ENCODE measurements at places on chromosomes 5 and 9.

DNA sequence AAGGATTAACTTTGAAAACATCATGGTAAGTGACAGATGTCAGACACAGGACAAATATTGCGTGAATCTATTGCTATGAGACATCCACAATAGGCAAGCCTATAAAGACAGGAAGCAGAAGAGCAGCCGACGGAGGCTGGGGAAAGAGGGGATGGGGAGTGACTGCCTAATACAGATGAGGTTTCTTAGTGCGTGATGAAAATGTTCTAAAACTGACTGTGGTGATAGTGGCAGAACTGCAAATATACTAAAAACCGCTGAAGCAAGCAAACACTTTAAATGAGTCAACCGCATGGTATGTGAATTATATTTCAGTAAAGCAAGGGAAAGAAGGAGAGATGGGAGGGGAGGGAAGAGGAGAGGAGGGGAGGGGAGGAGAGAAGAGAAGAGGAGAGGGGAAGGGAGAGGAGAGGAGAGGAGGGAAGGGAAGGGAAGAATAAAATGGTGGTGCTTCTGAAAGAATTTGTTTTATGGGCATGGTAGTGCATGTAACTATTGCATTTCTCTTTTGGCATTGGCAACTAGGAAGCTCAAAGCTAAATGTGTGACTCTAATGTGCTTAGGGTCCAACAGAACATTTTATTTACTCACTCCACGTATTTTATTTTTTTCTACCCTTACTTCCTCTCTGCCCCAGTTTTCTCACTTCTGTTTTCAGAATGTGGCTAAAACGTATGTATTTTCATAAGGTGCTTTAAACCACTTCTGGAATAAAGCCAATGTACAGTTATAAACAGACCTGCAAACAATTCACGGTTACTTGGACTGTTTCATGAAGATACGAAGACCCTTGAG lies 21.3 kb downstream of the AKNA start:
- no peak for DNase-seq

DNA sequence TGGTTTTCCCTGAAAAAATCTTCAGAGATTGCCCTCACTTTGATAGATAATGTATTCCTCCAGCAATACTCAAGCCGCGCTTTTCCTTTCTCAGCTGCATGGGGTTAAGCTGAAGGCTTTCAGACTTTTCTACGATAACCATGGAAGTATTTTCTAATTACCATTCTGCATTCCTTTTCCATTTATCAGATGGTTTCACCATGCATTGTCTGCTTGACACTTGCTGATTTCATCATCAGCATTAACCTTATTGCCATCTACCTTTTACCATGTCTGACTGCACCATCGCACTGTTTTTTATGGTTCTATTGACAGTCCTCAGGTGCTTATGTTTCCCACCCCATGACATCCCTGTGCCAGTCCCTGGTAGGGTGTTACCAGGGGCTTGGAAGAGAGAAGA lies 91.6 kb downstream of the DMAC1 start:
- no peak for DNase-seq

DNA sequence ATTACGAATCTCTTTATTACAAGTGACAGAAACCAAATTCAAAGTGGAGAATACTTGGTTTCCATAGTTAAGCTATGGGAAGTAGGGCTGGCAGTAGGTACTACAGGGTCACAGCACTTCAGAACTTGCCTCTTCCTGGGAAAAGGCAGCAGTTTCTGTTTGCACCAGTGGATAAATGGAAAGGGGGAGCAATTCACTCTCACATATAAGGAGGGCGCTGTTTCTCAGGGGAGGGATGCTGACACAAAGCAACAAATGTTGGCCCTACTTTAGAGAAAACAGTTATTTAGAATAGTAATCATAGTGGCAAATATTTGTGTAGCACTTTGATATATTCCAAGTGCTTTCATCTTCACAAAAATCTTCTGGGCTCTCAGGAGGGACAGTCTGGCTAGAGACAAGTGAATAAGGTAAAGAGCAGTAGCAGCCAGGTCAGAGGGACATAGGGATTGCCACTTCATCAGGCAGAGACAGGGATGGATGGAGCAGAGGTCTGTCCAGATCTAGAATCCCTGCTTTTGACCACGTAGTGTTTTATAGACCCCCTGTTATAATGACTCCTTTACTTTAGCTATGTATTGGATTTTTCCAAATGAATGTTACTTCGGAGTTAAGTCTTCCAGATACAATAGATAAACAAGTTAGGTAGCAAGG lies 554.8 kb upstream of the SGCD start:
- DNase-seq = no peak

DNA sequence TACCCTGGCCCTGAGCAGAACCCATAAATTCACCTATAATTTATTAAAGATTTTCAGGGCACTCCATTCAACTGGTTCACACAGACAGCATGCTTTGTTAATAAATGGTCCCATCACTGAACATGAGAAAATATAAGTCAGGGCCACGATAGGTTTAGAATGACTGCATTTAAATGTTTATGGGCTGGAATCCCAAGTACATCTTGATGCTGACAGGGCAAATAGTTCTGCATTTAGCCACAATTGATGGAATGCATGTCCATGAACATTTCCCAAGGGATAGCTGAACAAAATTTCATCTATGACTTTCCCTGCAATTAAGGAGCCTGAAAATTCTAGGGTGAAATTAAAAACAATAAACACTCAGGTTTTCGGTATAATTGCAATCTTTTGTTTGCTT lies 124.5 kb downstream of the CAAP1 start:
- no peak for DNase-seq

- DNase-seq = no peak
Observed at GRCh38 chr9:107970726-107971125, 481.2 kb upstream of the KLF4 start.

DNA sequence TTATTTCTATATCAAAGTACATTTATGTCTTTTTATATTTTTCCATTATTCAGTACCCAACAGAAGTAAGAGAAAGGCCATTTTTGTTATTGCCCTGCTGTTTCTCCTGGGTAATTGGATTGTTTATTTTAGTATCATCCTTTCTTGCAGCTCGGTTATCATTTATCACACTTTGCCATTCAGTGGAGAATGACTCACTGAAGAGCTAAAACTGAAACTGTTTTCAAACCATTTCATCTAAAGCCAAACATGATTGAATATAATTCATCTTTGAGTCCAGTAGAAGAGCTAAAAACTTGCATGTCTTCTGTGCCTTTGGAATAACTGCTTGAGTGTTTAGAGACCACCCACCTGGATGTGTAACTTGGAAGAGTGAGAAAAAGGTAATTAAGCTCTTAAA lies 139.5 kb upstream of the PRDM9 start:
- no peak for DNase-seq

DNA sequence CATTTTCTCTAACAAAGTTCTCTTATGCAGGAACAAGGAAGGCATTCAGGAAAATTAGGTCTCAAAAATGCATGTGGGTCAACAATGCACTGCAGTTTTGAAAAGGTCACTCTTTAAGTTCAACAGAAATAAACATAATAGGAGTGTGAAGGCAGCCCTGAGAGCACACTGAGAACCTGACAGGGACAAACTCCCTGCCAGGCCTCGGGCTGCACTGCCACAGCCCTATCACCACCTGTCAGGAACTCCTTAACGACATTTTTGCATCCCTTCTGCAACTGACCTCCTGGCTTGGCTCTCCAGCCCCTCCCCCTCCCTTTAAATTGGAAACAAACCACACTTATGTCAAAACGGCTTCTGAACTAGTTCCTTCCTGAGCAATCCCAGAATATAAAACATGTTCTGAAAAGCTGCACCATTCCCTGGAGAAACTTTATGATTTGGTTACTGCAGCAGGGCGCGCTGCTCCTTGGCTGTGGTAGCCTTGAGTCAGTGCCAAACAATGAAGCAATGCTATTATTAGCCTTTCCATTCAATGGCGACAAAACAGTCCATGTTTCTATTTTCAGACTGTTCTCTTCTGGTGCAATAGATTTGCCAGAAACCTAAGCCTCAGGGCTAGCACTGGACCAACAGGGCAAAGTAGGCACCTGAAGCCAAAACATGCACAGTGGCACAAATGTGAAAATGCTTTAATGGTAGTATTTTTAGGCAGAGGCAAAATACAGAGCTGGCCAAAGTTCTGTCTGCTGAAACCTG lies 160.1 kb upstream of the ZNF608 start:
- peak; percentile 7 for DNase-seq

DNA sequence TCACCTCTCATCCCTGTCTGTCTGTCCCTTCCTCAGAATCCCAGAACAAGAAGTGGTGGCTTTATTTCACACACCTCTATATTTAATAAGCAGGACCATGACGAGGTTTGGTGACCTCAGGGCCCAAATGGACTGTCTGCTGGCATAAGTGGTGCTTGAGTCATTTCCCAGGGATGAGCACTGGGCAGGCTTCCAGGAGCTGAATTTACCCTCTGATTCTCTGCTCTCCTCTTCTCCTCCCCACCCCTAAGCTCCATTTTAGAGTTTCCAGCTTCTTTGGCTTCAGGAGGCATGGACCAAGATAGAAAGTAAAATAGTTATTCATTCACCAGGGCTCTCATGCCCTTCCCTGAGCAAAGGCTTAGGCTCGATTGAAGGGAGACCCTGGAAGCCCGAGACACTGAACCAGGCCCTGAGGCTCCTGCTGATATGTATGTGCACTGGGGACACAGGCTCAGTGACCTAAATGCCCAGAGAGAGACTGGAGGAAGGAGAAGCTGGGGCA lies 69.1 kb downstream of the PPARGC1B start:
- DNase-seq = no peak

DNA sequence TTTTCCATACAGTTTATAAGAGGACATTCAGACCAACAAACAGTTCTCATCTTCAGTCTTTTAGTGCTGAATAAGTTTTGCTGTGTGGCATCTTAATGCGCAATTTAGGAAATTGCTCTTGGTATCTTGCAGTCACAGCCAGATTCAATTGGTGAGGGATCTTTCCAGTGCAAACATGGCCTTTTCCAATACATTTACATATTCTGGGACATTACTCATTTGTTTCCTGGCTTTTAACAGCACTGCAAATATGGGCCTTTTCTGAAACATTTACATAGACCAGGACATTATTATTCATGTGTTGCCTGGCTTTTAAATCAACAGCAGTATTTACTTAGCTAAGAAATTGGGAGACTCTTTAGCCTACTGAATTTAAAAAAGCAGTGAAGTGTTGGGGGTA lies 22.7 kb downstream of the ANKRD33B start:
- DNase-seq = no peak

DNA sequence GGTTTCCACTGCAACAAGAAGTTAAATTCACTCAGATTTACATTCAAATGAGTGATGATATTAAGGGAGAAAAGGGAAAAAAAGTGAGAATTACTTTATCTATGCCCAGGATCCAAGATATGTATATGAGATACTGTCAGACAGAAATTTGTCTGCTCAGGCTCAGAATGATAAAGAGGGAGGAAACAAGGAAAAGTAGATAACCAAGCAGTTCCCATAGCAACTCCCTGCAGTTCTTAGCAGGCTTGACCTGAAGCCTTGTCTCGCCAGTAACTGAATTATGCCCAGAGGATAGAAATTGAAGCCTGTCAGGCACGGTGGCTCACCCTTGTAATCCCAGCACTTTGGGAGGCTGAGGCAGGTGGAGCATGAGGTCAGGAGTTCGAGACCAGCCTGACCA lies 304.4 kb downstream of the TLE1 start:
- no peak for DNase-seq

DNA sequence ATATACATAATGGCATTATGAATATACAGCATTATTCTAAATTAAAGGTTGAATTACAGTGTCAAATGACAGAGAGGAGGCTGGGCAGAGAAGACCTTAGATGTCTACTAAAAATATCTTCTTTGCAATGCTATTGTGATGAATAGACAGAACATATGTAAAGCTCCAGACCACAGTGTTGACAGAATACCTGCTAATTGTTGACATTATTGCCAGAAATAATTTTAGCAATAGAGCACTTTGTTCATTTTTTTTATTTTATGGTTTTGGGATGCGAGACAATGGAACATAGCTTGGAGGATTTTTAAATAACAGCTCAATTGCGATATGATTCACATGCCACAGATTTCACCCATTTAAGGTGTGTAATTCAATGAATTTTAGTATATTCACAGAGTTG lies 508.8 kb downstream of the PSAT1 start:
- DNase-seq = no peak

DNA sequence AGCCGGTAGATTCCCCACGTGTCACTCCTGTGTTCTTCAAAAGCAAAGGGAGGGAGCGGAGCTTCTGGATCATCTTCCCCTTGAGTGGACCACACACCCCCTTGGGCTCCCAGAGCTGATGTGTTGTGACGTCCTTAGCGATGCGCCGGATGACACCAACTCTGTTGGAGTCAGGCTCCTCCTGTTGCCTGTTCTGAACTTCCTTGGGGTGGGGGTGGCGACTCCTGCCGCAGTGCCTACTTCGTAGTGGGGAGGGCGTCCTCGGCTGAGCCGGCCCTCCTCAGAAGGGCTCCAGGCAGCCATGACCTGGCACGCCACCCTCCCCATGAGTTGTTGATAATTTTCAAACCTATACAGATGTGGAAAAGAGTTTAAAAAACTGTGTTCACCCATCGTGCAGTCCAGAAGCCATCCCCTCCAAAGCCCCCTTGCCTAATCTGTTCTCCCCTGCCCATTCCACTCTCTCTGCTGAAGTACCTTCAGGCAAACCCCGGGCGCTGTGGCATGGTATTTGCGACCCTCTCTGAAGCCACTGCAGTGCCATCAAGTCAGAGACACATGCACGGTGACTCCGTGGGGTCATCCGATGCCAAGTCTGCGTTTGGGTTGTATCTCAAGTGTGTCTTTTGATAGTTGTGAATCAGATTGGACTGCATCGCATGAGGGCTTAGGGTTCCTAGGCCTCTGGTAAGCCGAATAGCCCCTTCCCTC lies 16.7 kb downstream of the EXOC3 start:
- DNase-seq = no peak

- DNase-seq = no peak
Observed at GRCh38 chr5:68060382-68060781, 155.2 kb upstream of the PIK3R1 start.

- DNase-seq = no peak
Observed at GRCh38 chr5:76074487-76075065, 8.6 kb upstream of the SV2C start.

DNA sequence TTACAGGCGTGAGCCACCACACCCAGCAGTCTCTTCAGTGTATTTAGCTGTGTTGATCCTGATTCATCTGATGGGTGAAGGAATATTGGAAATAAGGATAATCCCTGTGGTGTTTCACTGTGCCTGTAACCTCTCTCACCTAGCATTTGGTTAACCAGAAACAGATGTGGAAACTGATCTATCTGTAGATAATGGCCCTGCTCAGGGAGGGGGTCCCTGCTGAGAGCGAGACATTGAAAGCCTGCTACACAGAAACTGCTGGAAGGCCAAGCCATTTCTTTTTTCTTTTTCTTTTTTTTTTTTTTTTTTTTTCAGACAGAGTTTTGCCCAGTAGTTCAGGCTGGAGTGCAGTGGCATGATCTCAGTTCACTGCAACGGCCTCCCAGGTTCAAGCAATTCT lies 28.4 kb downstream of the QRFP start:
- DNase-seq = peak; percentile 52

GRCh38 chr5:137735555-137736284 lies at the start of gene KLHL3:
Gene KLHL3 (minus strand): TSS chr5:137736089. CDS start chr5:137735646, 443 bp downstream.
- peak; percentile 79 for DNase-seq

GRCh38 chr5:131757830-131758519 lies 38.8 kb downstream of the FNIP1 start:
- DNase-seq = no peak

GRCh38 chr5:141875022-141875740 lies 3.0 kb downstream of the PCDH1 start:
- no peak for DNase-seq
